ENCODE measurements at places on chromosomes 1 and 21. TPM values are rescaled to one million over a fixed set of nuclear protein-coding genes. Genes with fewer than 3 reads are reported as not detected.

IL20 gene
- total RNA-seq, result not detected

DNA sequence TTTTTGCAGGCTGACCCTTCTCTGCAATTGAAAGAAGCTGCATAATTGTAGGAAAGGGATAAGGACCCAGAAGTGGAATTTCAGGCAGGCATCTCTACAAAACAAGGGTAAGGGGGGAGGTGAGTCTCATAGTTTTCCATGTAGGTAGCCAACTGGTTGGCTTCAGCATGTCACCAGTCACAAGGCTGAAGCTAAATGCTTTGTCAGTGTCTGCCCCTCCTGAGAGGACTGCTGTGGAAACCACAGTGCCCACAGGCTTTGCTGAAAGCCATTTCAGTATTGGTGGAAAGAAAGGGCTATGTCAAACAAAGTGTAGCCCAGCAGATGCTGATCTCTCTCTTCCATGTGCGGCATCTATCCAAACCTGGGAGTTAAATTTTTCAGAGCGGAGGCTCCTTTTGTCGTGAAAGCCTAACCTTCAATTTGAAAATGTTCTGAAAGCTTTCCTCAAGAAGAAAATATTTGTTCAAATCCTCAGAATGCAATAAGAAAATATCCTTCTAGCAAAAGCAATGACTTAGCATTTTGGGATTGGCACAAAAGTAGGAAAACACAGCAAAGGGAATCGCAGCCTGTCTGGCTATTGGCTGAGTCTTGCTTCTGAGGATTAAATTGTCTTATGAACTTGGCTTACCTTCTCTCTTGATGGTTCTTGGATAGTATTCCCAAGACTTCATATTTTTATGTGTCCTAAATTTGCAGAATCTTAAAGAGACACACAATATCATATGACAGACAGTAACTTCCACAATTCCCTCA lies 591.7 kb downstream of the PLPP3 start:
- DNase-seq, result no peak

DNA sequence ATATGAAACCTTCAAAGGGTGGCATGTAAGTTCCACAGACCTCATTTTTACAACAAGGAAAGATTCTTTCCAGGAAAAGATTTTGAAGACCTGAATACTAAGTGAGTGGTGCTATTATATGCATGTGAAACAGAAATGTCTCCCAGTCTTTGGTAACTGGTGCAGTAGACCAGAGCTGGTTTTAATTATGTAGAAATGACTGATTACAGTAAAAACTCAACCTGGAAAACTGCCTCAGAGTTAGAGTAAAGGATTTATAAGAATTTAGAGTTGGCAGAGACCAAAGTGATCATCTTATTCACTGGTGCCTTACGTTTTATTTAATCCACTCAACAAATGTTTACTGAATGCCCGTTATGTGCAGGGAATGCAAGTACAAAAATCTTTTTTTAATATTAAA lies 30.2 kb upstream of the LRRC8D start:
- DNase-seq, result no peak

GRCh38 chr1:31650161-31651088 lies 5.7 kb upstream of the PEF1 start:
- no peak for DNase-seq

ANKRD35 gene
- total RNA-seq, result 2.3 TPM

DNA sequence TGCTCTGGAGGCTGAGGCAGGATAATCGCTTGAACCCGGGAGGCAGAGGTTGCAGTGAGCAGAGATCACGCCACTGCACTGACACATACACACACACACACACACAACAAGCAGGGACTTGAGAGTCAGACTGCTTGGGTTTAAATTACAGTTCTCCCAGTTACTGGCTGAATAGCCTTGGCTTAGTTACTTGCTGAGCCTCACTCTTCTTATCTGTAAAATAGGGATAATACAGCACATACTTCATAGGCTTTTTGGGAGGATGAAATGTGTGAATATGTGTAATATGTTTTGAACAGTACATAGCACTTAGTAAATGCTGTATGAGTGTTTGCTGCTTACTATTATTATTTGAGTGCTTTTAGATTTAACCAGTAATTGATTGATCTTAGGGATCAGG lies 23.8 kb downstream of the CDC42 start:
- no peak for DNase-seq

SNX7 gene
- total RNA-seq, result 24.1 TPM

DNA sequence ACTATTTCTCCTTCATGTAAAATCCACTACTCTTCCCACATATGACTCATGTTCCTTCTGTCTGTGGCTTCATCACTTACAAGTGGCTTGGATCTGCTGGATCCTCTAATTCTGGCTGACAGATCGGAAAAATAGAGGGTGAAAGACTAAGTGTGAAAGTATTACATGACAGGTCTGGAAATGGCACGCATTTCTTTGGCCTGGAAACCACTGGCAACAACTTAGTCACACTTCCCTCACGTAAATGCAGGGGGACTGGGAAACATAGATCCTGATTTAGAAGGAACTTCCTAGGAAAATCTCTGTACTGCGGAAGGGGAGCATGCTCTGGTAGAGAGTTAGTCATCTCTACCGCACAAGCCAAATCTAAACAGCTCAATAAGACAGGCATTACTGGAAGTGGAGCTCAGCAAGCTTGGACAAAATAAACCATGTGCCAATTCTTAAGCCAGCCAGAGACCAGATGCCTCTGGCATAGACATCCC lies 305.4 kb upstream of the PTBP2 start:
- DNase-seq, result peak; percentile 60

DNA sequence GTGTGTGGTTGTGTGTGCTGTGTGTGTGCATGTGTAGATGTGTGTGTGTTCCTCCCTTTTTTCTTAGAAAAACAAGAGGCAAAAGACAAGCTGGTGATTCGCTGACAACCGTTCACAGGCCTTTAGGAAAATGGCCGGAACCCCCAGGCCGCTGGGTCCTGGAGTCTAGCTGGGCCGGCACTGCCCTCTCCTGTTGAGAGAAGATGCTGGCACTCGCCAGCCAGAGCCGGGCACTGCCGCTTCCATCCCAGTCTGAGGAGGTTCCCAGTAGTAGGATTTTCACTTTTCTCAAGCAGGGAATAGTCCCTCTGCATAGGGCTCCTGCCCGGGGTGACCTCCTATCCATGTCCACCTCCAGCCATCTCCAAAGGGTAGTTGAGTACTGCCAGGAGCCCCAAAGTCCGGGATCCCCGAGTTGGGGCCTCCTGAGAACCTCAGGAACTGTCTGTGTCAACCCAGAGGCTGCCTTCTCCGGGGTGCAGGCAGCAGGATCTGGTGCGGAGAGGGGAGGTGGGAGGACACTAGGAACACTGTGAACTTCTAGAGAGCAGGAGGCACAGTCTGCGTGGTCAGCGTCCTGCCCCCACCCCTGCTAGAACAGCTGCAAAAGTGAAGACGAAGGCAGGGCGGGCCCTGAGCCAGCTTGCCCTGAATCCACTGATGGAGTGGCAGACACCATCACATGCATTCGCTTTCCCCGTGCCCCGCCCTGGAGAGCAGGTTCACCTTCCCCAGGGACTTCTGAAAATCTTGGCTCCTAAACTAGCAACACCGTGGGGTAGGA lies 44.1 kb upstream of the ARHGEF16 start:
- peak; percentile 91 for DNase-seq

DNA sequence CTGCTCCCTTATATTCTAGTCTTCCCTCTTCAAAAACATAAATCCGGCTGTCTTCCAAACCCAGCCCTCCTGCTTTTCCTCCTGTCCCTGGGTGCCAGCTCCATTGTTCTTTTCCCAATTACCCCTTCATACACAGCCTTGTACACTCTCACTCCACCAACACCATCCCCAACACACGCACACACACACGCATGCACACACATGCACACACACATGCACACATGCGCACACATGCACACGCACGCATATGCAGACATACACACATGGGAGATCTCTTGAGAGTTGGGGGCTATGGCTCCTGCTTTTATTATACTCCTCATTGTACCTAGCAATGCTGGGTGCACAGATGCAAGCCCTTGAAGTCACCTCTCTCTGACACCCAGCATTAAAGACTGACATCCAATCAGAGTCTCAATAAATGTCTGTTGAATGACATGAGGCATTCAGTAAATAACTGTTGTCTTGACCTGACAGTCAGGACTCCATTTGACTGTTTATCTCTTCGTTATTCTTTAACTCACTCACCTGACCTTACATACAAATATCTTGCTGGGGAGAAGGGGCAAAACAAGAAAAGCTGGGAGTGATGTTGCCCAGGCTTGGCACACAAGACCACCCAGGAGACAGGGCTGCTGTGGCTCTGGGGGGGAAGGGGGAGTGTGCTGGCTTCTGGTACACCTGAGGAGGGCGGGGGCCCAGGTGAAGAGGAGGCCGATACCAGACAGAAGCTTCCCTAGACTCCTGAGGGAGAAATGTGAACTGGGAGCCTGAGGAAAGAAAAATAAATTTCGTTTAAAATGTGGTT lies 16.0 kb downstream of the ABCA4 start:
- no peak for DNase-seq

GRCh38 chr1:29767088-29767685 lies 530.9 kb downstream of the PTPRU start:
- no peak for DNase-seq

DNA sequence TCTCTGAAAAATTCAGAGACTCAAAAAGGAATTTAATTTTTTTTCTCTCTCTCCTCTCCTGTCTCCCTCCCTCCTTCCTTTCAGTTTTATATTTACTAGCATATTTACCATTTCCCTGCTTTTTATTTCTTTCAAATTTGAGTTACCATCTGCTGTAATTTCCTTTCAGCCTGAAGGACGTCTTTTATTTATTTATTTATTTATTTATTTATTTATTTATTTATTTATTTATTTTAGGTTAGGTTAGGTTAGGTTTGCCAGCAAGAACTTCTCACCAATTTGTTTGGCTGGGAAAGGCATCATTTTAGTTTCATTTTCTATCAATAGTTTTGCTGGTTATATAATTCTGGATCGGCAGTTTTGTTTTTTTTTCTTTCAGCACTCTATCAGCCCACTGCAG lies 231.7 kb upstream of the ZRANB2 start:
- DNase-seq, result no peak

DCDC2B gene
- not detected for total RNA-seq

DNA sequence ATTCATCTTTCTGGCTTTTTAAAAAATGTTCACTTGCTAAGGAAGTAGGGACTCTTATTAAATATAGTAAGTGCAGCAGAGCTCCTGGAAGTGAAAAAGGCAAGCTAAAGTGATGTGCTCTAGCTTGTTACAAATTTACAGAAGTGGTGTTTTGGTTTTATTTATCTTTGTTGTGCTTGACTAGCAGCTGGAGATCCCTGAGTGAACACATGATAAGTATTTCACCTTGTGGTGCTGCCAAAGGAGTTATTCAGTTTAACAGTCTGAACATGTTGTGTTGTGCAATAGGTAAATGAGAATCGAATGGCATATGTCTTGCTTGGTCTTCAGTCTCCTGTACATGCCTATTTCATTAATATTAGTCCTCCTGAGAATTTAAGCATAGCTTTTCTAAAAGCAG lies 315.7 kb downstream of the TPR start:
- DNase-seq, result no peak

GRCh38 chr1:152188673-152189591 lies 29.9 kb upstream of the RPTN start:
- peak; percentile 92 for DNase-seq

ASCL5 gene
- total RNA-seq, result not detected

KRTAP10-5 gene
- not detected for total RNA-seq

DNA sequence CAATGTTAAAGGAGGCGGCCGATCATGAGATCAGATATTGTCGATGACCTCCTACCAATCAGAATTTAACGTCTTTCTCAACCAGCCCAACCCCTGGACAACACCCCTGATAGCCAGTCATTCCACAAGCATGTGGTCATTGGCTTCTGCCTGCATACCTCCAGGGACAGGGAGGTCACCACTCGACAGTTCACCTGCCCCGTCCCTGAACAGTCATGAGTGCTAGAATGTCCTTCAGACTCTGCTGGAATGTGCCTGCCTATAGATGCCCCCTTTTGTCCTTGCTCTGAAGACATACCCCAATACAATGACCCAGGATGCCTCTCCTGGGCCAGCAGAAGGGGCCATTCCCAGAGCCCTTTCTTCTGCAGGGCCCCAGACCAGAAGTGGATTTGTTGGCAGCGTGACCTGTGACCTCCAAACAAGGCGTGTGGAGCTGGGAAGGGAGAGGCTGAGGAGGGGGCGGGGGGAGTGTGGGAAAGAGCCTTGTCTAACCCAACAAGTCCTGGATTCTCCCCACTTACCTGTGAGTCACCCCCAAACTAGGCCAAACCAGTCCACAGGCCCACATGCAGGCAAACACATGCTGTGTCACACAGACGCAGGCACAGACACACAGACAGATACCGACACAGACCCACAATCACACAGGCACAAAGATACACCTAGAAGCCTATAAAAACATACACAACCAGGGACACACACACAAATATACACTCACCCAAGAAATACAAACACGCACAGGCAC lies 2.2 kb downstream of the CRYBG2 start:
- no peak for DNase-seq

GRCh38 chr1:15680561-15681348 lies 3.4 kb upstream of the PLEKHM2 start:
- no peak for DNase-seq

- DNase-seq, result no peak
These were observed 5.7 kb downstream of the MAN1A2 start for GRCh38 chr1:117372863-117373412.

DNA sequence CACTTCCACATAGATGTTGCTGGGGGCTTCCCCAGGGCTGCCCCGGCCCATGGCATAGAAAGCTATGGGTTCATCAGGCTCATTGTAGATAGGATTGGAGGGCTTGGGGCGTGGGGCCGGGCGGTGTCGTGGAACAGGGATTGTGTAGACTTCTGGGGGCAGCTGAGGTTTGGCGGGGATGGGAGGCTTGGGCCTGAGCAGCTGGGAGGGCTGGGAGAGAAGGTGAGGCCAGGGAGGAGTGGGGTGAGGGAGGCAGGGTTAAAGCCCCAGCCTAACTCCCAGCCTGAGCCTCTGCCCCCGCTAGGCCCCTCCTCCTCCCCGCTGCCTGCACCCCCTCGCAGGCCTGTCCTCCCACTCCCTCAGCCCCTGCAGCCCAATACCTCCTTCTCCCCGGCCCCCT lies 7.4 kb downstream of the SH2D2A start:
- DNase-seq, result no peak

- no peak for DNase-seq
These were observed 118.7 kb downstream of the KCNK2 start for GRCh38 chr1:215201283-215201682.

- DNase-seq, result no peak
These were observed 148.7 kb downstream of the RUNX1 start for GRCh38 chr21:34900376-34900775.

PTCH2 gene
- 0.31 TPM for total RNA-seq

- DNase-seq, result no peak
These were observed 561.9 kb upstream of the ADGRL4 start for GRCh38 chr1:79568411-79568810.

- DNase-seq, result no peak
These were observed 23.9 kb downstream of the LRP8 start for GRCh38 chr1:53303726-53304515.

OR2L5 gene
- not detected for total RNA-seq

SH2D1B gene
- total RNA-seq, result 0.35 TPM

RGS18 gene
- total RNA-seq, result 2.2 TPM

GRCh38 chr1:21823206-21823979 lies 11.3 kb downstream of the LDLRAD2 start:
- peak; percentile 51 for DNase-seq

PLPP3 gene
- total RNA-seq, result 91.3 TPM

Measured in right cardiac atrium (tissue), 5 donors.